MCF 10A (cell line): ENCODE measurements at places on chromosomes 3 and 15. TPM values are rescaled to one million over a fixed set of nuclear protein-coding genes. Genes with fewer than 3 reads are reported as not detected.

- peaks cover 38% of the 10 kb centered on the region for H3K27me3 ChIP-seq
- H3K4me3 ChIP-seq, result no peak overlapping the region
- H3K36me3 ChIP-seq, result no peaks in the 10 kb centered on the region
- no peak overlapping the region for H3K27ac ChIP-seq
- no peak for DNase-seq
- no peaks in the 10 kb centered on the region for H3K4me1 ChIP-seq
These were observed 193.1 kb downstream of the EPHA3 start for GRCh38 chr3:89300526-89300925.

DNA sequence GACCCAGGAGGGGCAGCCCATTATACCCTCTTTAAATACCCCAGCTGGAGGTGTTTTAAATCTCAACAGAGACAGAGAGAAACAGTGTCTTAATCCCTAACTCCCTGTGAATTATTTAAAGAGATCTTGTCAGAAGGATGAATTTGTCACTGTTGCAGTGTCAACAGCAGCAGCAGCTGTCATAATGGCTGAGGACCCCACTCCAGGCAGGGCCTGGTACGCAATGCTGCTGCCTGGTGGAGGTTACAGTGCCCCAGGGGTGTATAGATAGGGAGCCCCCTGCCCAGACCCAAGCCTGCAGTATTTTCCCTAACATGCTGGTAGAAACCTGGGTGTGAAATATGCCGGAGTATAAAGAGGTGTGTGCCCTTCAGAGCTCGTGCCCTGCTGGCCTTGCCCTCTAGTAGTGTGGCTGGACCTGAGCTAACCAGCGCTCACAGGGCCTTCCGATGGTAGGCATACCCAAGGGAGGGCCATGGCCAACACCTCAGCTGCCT is 143.0 kb downstream of the EPHB1 start:
- no peak overlapping the region for H3K27ac ChIP-seq
- H3K4me3 ChIP-seq, result no peak overlapping the region
- DNase-seq, result no peak
- no peaks in the 10 kb centered on the region for H3K4me1 ChIP-seq
- H3K36me3 ChIP-seq, result no peaks in the 10 kb centered on the region

DNA sequence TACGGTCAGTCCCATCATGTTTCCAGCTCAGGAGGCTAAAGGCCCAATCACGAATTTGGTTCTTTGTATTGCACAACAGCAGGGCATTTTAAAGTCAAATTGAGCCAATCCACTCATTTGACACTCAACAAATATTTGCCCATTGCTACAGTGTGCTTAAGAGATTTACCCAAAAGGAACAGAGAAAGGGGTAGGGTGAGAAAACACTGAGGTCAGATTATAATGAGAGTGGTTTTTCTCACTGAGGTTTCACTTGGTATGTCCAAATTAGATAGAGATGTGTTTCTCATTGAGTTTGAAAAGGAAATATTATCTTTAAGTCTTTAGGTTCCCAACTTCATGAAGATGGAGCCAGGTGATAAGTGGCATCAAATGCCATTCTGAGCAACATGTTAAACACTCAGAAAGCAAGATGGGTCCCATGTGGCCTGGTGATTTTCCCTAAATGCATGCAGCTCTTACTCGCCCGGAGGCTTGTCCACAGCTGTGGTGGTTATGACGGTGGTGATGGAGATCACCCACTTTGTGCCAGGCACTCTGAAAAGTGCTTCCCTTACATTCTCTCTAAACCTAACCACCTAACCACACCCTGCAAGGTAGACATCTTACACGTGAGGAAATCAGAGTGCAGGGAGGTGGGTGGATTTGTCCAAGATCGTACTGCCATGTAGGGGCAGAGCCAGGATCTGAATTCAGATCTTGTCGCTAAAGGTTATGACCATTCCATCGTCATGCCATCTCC is 31.2 kb upstream of the USP3 start:
- peaks cover 21% of the 10 kb centered on the region for H3K4me1 ChIP-seq
- no peak for DNase-seq
- H3K36me3 ChIP-seq, result peaks cover 4% of the 10 kb centered on the region
- no peak overlapping the region for H3K27ac ChIP-seq

DNA sequence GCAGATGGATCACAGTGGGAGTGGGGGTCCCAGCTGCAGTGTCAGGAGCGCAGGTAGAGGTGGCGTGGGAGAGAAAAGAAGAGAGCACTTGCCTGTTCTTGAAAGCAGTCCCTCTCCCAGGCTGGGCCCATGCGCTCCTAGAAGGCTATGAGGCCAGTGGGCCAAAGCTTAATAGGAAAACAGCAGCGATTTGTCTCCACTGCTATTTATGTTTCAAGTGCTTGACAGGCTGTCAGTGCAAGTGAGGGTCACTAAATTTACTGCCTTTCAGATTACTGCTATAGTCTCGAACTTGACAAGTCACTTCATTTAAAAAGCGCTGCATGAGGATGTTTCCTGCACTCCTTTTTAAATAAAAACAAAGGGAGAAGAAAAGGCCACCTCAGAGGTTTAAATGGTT is 239.5 kb downstream of the GAP43 start:
- no peaks in the 10 kb centered on the region for H3K27me3 ChIP-seq
- H3K4me1 ChIP-seq, result no peaks in the 10 kb centered on the region
- no peak for DNase-seq
- no peaks in the 10 kb centered on the region for H3K36me3 ChIP-seq
- H3K27ac ChIP-seq, result no peak overlapping the region

DNA sequence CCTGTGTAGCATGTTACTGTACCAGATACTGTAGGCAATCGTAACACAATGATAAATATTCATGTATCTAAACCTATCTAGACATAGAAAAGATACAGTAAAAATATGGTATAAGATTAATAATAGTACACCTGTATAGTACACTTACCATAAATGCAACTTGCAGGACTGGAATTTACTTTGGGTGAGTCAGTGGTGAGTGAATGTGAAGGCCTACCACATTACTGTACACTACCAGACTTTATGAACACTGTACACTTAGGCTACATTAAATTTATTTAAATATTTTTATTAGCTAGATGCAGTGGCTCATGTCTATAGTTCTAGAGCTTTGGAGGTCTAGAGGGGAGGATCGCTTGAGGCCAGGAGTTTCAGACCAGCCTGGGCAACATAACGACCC is 186.6 kb upstream of the ROPN1 start:
- H3K4me3 ChIP-seq, result no peak overlapping the region

DNA sequence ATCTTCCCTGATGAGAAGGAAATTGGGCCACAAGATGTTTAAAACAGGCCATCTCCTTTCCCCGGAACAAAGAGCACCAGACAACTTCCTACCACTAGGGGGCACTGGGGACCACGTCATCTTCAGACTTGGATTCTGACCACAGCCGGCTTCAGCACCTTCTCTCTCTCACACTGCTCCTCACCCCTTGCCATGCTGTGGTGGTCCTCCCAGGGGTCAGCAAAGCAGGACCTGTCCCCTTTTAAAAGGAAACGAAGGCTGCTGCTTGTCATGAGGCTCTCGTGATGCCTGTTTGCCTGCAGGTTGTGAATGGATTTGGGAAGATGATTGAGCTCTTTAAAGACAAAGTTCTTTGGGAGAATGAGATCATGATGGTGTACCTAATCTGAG is 16.2 kb downstream of the RFT1 start:
- DNase-seq, result peak; percentile 82
- H3K36me3 ChIP-seq, result peaks cover 54% of the 10 kb centered on the region
- no peak overlapping the region for H3K27ac ChIP-seq
- H3K4me1 ChIP-seq, result peaks cover 15% of the 10 kb centered on the region
- no peaks in the 10 kb centered on the region for H3K27me3 ChIP-seq

DNA sequence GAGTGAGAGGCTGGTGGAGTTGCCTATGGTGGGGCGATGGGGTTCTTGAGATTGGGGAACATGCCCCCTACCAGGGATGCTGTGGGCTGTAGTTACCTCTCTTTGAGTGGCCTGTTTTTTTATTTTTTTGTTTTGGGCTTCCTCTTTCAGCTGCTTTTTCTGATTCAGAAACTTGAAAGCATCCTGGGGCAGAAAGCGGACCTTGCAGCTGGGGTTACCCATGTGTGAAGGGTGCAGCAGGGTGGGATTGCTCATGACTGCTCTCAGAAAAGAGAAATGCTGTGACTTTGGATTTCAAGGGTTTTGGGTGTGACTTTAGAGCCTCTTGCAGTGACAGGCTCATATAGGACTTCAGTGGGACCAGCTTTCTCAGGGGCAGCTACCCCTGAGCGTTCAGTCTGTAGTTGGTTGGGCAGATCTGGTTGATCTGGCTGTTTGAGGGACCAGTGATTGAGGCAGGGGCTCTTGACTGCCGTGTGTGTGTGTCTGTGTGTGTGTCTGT is 1.8 kb downstream of the LIMD1 start:
- no peak for DNase-seq
- no peak overlapping the region for H3K27ac ChIP-seq

DNA sequence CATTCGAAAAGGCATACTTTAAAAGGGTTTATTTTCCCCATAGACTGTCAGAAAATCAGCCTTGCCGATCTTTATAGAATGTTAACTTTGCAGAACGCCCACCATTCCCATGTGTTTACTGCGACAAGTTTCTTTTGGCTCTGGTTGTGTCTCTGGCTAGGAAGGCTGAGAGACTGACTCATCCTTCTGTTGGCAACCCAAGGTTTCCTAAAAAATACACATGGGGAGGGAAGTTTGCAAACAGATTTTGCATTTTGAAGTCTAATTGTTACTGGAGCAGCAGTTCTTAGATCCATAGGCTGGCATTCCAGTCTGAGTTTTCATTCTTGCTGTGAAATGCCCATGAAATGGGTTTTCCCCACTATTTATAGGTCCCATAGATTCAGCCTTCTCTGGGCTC is 37.9 kb upstream of the MINAR1 start:
- peak; percentile 38 for DNase-seq
- H3K4me1 ChIP-seq, result no peaks in the 10 kb centered on the region
- no peak overlapping the region for H3K4me3 ChIP-seq
- no peak overlapping the region for H3K27ac ChIP-seq
- H3K27me3 ChIP-seq, result no peaks in the 10 kb centered on the region

- DNase-seq, result no peak
- no peaks in the 10 kb centered on the region for H3K4me1 ChIP-seq
- H3K36me3 ChIP-seq, result no peaks in the 10 kb centered on the region
These were observed 169.6 kb downstream of the CFAP20DC start for GRCh38 chr3:58880182-58880581.

DNA sequence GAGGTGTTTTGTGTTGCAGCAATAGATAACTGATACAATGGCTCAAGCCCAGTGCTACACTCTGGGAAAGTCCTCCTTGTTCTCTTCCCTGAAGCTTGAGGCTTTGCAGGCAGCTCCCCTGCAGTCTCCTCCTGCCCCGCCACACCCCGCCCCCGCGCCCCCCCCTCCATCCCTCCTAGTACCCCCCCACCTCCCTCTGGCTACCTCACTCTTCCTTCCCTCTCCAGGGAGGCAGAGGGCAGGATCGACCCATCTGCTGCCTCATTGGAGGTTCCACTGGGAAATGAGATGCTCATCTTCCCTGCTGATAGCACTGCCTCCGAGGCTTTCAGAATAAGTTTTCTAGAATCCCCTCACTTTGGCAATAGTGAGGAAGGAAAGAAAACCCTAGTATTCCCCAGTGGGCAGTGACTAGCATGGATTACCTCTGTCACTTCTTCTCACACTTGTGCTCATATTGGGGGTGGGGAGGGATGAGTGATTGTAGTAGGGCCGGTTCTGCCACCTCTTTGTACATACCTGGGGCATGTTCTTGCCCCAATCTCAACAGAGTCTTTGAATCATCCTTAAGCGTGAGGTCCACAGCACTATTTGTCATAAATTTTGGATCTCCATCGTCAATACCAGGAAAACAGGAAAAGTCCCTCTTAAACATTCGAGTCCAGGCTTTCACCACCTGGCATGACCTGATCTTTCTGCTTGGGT is 16.3 kb upstream of the RAB7A start:
- no peaks in the 10 kb centered on the region for H3K27me3 ChIP-seq
- no peaks in the 10 kb centered on the region for H3K4me1 ChIP-seq

GRCh38 chr15:26128611-26129140 is 265.5 kb upstream of the ATP10A start:
- H3K27ac ChIP-seq, result no peak overlapping the region
- DNase-seq, result no peak
- H3K4me1 ChIP-seq, result no peaks in the 10 kb centered on the region
- H3K27me3 ChIP-seq, result no peaks in the 10 kb centered on the region

DNA sequence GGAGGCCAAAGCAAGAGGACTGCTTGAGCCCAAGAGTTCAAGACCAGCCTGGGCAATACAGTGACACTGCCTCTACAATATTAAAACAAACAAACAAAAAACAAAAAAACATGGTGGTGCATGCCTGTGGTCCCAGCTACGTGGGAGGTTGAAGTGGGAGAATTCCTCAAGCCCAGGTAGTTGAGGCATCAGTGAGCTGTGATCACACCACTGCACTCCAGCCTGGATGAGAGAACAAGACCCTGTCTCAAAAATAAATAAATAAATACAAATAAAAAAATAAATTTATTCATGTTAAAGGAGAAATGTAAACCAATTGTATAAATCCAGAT is 200.6 kb downstream of the BCHE start:
- H3K4me1 ChIP-seq, result peaks cover 17% of the 10 kb centered on the region
- H3K4me3 ChIP-seq, result no peak overlapping the region
- no peak overlapping the region for H3K27ac ChIP-seq
- no peaks in the 10 kb centered on the region for H3K27me3 ChIP-seq
- no peak for DNase-seq

DNA sequence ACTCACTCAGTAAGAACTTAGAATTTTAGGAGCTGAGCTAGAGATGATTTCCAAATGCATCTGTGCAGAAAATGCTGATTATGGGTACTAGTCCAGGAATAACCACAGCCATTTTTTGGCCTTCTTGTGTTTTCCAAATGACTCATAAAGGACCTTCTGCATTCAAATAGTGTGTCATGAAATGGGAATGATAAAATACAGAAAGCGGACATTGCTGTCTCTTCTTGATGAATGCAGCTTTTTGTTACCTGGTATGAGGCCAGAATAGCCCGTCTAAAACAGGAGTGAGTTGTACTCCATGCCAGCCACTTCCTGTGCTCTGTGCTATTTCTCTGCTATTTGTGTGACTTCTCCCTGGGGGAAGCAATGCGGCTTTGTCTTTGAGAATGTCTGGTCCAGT is 20.5 kb upstream of the FRMD5 start:
- H3K4me1 ChIP-seq, result peaks cover 11% of the 10 kb centered on the region
- H3K27ac ChIP-seq, result no peak overlapping the region
- H3K27me3 ChIP-seq, result no peaks in the 10 kb centered on the region
- no peak overlapping the region for H3K4me3 ChIP-seq
- H3K36me3 ChIP-seq, result peaks cover 4% of the 10 kb centered on the region

- H3K27ac ChIP-seq, result no peak overlapping the region
- H3K36me3 ChIP-seq, result no peaks in the 10 kb centered on the region
- no peak for DNase-seq
- H3K27me3 ChIP-seq, result peaks cover 33% of the 10 kb centered on the region
- no peak overlapping the region for H3K4me3 ChIP-seq
These were observed 16.4 kb downstream of the MYL3 start for GRCh38 chr3:46846624-46847542.

Gene NRG4
- not detected in 2 replicates for total RNA-seq

Gene FAM98B
- total RNA-seq, result 26.5 and 33.1 TPM in 2 replicates

Gene FEZF2
- not detected in 2 replicates for total RNA-seq

Gene FOXB1
- total RNA-seq, result not detected in 2 replicates

Gene TM4SF4
- total RNA-seq, result not detected in 2 replicates

Gene MFN1
- total RNA-seq, result 50.1 and 63.7 TPM in 2 replicates

Gene NXPE3
- total RNA-seq, result 3.9 and 7.2 TPM in 2 replicates

Gene PTX3
- 159 and 217 TPM in 2 replicates for total RNA-seq

Gene ACY1
- total RNA-seq, result 109 and 164 TPM in 2 replicates

Gene TMEM207
- not detected in 2 replicates for total RNA-seq
